NCI-H2081 (cell line): ENCODE measurements at places on chromosomes 13 and 19.

GRCh38 chr19:39296055-39296645, at the start of gene IFNL1:
Gene IFNL1, plus strand, starts transcription at chr19:39296407. Its CDS starts 15 bp downstream, at chr19:39296422.
- no peak for DNase-seq

DNA sequence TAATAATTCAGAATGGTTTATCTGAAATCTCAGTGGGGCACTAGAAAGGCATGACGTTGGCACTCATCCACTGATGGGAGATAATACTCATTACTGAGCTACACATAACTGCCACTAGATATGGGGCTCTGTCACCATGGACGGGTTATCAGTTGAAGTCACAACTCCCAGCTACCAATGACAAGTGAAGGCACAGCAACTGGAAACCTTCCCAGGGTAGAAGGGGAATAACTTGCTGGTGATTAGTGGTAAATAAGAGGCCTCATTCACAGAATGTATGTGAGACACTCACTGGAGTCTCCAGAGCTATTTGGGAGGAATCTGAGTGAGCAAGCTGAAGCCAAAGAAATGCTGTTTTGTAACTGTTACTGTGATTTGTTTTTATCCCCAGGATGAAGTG, 249.6 kb downstream of the ENOX1 start:
- DNase-seq = no peak

DNA sequence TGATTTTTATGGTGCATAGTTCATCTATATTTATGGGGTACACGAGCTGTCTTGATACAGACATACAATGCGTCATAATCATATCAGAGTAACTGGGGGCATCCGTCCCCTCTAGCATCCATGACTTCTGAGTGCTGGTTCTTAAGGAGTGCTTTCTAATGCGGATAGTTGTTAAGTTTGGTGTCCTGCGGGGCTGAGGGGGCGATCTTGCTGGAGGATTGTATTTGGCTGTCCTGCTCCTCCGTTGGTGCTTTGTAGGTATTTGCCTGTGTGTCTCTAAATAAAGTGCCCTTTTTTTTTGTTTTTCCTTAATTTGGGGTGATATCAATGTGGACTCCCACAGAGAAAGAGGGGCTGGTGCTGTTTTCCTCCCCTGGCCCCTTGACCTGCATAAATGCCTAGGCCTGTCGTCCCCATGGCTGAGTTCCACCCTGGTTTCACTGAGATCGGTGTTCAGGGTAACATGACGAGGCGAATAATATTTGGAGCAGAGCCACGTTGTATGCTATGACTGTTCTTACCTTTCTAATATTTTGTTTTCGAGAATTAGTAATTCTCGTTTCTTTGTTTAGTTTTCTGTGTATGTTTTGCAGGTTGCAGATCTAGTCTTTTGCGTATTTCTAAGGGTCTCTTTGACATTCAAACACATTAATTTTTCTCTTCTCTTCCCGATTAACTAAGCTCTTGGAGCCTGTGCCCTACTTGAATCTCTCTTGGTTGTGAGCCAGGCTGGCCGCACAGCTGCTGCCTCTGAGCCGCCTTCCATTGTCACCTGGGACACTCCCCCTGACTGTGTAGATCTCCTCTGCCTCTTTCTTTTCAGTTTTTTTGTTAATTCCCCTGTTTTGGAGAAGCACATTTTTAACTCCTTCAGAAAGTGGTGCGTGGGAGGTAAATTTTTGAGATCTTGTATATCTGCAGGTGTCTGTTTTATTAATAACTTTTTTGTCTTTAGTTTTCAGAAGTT, 100.3 kb downstream of the ARHGEF7 start:
- peak; percentile 54 for DNase-seq

GRCh38 chr13:67855741-67856238, 625.7 kb upstream of the PCDH9 start:
- DNase-seq = no peak
